ENCODE measurements at places on chromosomes 4 and X. TPM values are rescaled to one million over a fixed set of nuclear protein-coding genes. Genes with fewer than 3 reads are reported as not detected.

ENOPH1 gene
- 16.7 TPM for total RNA-seq

GRCh38 chr4:135672202-135672601 is 1470.6 kb upstream of the PABPC4L start:
- no peak for DNase-seq

DNA sequence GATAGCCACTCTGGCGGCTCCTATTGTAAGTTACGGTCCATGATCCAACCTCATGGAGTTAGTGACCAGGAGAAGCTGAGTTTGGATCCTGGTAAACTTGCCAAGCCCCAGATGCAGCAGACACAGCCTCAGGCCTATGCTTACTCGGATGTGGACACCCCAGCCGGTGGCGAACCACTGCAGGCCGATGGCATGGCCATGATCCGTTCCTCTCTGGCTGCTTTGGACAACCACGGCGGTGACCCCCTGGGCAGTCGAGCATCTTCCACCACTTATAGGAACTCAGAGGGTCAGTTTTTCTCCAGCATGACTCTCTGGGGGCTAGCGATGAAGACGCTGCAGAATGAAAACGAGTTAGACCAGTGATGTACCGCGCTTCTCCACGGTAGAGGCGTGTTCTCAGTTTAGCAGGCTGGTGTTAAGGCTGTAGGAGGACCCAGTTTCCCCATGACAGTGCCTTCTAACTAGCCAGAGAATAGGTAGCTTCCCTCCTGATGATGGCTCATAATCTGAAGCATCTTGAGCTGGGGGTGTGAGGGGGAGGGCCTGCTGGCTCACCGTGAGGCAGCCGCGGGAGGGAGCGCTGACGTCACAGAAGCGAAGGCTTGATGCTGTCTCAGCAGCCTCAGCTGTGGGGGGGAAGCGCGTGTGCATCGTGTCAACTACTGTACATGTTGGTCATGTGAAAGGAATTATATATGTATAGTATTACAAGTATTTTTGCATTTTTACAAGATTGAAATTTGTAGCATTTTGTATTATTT is 31.1 kb downstream of the ZBTB49 start:
- DNase-seq: no peak

- DNase-seq: no peak
These were observed 2011.9 kb upstream of the PCDH10 start for GRCh38 chr4:131137196-131137595.

- no peak for DNase-seq
These were observed 105.4 kb upstream of the GRXCR1 start for GRCh38 chr4:42787079-42787463.
